Hepatic stellate cell (primary cell): ENCODE measurements at places on chromosomes 12 and 14.

DNA sequence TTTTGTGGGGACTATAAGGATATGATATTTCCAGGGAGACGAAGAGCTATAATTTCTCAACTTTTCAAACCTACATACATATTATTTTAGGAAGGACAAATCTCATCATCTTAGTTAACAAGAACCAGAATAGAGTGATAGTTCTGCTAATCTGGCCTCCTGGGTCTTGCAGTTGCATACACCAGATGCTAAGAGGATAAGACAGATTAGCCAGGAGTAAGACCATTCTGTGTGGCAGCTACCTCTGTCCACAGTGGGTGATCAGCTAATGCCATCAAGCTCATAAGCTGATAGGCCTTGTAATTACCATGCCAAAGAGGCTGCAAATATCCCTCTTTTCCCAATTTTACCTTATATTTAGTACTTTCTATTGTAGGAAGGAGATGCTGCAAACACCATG, 776.8 kb downstream of the NRXN3 start:
- DNase-seq = no peak

DNA sequence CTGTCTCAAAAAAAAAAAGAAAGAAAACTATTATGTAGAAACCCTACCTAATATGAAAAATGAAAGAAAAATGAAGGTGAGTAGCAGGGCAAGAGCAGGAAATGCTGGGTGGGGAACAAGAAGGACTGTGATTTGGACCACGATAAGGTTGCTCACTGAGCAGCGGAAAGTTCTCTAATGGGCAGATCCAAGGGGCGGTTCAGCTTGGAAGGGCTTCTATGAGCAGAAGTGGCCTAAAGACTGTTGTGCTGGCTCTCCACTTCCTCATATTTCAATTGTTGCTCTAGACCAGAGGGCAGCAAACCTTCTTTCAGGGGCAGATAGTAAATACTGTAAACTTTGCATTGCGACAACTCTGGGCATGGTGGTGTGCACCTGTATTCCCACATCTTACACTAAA, 16.3 kb upstream of the NFYB start:
- no peak for DNase-seq

DNA sequence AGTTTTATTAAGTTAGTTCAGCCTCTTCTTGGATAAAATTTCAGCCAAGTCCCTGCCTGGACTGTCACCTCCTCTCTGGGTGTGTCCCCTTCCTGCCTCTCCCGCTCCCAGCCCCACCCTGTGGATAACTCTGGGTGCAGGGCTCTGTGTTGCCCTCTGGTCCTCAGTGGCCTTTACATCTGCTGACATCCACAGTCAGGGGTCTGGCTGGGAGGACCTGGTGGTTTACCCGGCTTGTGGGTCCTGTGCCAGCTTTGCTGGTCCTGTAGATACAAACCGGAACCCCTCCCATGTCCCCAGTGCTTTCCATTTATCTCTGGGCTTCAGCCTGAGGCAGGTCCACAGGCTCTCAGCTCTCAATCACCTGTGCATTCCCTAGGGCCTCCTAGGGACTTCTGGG, 28.9 kb upstream of the PLEKHG3 start:
- DNase-seq = no peak

DNA sequence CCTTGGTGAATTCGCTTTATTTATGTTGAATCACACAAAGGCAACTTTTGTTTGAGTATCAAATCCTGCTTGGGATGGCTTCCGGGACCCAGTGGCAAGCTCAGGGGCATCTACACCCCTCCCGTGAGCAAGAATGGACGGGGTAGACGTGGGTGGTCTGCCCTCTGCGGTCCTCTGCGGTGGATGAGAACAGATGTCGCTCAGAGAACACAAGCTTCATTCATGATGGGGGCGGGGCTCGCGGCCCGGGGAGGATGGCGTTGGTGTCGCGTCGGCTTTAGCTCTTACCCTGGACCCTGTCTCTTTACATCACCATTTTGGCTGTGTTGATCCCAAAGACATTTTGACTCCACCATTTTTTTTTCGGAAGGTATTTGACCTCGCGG, 158.5 kb upstream of the RTL1 start:
- DNase-seq = no peak

- DNase-seq = no peak
These were observed 1.0 kb downstream of the TMEM30B start for GRCh38 chr14:61280092-61280525.

- DNase-seq = no peak
These were observed 45.3 kb upstream of the CNTN1 start for GRCh38 chr12:40646911-40647310.

- DNase-seq = no peak
These were observed 17.2 kb upstream of the HHIPL1 start for GRCh38 chr14:99627510-99628381.

GRCh38 chr14:61640158-61641136, 54.9 kb upstream of the HIF1A start:
- DNase-seq = no peak

DNA sequence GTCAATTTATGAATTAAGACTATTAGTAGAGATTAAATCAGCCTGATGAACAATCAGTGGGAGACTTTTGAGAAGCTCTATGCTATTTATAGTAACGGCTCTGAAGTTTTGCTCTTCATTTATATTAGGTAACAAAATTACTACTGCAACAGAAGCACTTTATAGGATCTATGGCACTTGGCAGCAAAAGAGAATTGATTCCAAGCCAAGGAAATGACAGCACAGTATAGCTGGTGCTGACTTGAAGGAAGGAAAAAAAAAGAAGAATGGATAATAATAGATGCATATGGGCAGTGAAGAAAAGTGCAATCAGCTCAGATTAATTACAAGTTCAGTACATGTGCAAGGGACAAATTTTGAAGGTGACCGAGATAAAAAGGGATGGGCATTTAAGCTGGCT, 228.2 kb upstream of the PPFIA2 start:
- no peak for DNase-seq

DNA sequence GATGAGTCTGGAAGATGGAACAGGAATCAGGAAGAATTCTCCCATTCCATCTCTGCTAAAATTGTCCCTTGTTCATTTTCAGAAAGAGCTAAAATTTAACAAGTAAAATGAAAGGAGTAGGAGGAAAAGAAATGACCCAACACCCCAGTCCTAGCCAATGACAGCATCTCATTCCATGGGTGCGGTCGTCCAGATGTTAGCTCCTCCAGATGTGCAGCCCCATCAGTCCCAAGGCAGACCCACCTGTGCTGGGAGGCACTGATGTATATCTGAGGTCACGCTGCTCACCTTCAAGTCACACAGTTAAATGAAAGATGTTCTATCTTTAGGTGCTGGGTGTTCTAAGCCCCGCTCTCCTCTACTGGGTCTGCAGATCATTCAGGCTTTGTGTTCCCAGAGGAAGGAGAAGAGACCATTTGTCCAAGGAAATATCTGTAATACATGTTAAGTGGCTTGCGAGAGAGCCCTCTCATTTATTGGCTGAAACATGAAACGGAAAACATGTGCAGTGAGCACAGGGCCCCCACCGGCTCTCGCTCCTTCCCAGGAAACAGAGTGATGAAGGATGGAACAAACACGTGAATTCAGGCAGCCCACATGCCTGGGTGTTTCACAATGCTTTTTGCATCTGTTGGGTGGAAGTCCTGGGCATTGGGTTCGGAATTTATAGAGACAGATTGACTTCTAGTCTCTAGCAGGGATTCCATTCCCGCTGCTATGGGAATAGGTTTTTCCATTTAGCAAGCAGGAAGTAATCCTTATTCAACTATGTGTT, 294.6 kb downstream of the NUAK1 start:
- no peak for DNase-seq

DNA sequence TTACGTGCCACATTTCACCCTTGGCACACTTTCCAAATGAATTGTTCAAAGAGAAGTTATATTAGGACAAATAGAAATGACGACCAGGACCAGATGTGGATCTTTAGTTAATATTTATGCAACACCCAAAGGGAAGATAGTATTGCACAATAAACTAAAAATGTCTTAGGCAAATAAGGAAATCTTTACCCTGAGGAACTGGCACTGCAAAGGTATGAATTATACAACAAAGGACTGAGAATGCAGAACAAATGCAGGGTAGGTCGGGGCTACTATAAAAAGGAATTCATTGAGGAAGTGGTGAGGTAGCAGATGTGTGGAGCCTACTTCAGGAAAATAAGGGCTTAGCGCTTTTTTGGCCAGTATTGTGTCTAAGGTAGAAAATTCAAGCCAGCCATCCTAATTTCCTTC, 3.9 kb upstream of the TMTC2 start:
- no peak for DNase-seq

GRCh38 chr12:104702565-104703139, 245.9 kb downstream of the CHST11 start:
- peak; percentile 79 for DNase-seq

- no peak for DNase-seq
These were observed 765 bp upstream of the NFYB start for GRCh38 chr12:104138797-104139152.

DNA sequence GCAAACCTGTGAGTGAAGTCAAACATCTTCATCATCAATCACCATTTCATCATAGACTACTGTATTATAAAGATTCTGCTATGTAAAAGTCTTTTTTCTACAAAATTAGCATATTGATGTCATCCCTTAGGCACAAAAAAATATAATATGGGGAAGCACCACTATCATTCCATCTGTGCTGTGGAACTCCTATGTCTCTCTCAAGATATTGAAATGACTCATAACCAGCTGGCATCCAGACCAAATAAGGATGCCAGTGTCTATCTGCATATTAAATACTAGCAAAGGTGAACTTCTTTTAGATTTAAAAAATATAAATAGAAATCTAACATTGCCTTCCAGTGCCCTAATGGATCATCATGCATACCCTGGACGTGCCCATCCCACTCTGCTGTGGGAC, 17.9 kb upstream of the DCAF5 start:
- DNase-seq = no peak

- no peak for DNase-seq
These were observed 286.6 kb upstream of the RGS6 start for GRCh38 chr14:71645656-71646055.

GRCh38 chr12:81517296-81517695, 241.9 kb downstream of the PPFIA2 start:
- no peak for DNase-seq

GRCh38 chr12:44078273-44078672, 242.4 kb downstream of the TMEM117 start:
- DNase-seq = no peak

DNA sequence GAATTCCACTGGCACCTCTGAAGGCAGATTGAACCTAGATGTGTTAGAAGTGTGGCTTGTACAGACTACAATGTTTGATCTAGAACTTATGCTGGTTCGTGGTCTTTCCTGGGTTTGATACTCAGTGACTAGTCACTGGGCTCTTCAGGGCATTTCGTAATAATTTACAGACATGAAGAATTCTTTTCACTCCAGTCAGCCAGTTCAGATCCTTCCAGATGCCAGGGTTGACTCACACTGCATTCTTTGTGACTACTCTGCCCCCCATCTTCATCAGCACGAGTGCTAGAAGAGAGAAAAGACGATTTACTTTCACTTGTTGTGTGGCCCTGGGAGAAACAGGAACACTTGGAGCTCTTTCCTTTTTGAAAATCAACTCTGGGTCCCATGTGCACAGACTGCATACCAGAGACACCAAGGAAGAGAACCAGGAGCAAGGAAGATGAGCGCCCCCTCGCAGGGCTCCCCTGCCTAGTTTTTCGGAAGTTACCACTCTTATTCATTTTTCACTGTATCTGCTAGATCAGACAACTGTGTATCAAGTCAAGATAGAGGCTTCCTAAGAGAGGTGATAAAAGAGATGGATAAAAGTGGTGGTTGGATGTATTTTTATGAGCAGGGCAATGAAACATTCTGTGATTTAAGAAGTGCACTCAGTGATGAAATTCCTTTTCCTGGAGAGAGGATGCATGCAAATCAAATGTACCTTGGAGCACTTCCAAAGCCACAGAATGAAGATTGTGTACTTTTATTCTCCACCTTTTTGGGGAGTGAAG, 33.5 kb upstream of the EVL start:
- peak; percentile 83 for DNase-seq

DNA sequence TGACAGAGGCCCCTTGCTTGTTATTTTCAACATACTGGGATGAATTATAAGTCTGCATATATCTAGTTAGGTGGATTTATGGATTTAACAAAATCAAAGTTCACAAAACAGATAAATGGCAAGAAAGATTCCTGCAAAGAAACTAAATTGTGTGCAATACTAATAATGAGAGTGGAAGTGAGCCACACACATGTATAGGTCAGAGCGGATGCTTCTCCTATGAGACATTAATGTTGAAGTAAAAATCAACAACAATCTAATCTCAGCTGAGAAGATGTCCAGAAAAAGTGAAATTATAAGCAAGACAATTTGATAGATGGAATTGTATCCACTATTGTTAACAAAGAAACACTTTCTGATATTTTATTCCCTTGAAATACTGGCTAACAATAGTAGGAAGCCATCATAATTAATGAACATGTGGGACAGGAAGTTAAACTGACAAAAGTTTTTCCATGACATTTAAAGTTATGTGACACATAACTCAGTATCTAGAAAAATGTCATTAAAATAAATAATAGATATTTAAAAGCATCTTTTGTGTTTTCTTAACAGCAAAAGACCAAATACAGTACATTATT, 39.7 kb downstream of the RAD51B start:
- no peak for DNase-seq
